ENCODE measurements at places on chromosomes 16 and 17. TPM values are rescaled to one million over a fixed set of nuclear protein-coding genes. Genes with fewer than 3 reads are reported as not detected.

Gene COPZ2
- total RNA-seq: 3.6 TPM

Gene TBC1D3E
- not detected for total RNA-seq

Gene LAT
- total RNA-seq: 171 TPM

Gene ABCA8
- total RNA-seq: not detected

Gene TSPAN10
- 0.56 TPM for total RNA-seq

Gene ELMO3
- total RNA-seq: 4.0 TPM

GRCh38 chr17:40338058-40338457 is 26.5 kb downstream of the GJD3 start:
- DNase-seq: no peak

DNA sequence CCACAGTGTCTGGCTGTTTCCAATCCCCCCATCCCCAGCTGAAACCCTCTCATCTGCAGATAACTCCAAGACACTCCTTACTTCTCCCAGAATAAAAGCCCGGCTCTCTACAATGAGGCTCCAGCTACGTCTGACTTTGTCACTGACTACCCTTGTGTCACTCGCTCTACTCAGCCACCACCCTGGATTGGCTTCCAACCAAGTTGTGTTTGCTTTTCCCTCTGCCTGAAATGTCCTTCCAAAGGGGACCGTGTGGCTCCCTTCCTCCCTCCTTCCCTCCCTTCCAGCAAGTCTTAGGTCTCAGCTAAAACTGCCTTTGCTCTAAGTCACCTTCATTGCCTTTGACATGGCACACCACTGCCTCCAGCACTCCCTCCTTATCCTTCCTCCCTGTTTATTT is 42.8 kb downstream of the CDH1 start:
- DNase-seq: no peak

- no peak for DNase-seq
Observed at GRCh38 chr16:53291757-53292392, 142.4 kb upstream of the RBL2 start.

GRCh38 chr17:6420173-6420641 is 14.7 kb downstream of the AIPL1 start:
- no peak for DNase-seq

DNA sequence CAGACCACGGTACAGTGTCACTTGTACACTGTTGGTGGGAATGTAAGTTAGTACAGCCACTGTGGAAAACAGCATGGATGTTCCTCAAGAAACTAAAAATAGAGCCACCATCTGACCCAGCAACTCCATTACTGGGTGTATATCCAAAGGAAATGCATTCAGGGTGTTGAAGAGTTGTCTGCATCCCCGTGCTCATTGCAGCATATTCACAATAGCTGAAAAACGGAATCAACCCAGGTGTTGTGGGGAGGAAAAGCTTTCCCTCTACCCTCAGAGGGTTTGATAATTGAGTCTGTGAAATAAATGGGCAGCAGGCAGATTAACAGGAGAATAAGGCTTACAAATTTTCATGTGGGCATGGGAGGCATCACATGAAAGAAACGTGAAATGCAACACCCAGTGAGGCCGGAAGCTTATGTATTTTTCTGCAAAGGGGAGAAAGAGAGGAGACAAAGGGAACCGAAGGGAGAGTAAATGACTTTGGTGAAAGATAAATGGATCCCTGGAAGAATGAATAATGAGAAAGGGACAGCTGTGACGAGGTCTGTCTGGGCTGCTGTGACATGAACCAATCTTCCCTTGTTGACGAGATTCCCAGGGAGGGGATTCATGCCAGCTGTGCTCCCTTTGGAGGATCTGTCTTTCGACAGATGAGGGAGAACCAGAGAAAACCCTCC is 106.2 kb downstream of the KCNJ12 start:
- no peak for DNase-seq

DNA sequence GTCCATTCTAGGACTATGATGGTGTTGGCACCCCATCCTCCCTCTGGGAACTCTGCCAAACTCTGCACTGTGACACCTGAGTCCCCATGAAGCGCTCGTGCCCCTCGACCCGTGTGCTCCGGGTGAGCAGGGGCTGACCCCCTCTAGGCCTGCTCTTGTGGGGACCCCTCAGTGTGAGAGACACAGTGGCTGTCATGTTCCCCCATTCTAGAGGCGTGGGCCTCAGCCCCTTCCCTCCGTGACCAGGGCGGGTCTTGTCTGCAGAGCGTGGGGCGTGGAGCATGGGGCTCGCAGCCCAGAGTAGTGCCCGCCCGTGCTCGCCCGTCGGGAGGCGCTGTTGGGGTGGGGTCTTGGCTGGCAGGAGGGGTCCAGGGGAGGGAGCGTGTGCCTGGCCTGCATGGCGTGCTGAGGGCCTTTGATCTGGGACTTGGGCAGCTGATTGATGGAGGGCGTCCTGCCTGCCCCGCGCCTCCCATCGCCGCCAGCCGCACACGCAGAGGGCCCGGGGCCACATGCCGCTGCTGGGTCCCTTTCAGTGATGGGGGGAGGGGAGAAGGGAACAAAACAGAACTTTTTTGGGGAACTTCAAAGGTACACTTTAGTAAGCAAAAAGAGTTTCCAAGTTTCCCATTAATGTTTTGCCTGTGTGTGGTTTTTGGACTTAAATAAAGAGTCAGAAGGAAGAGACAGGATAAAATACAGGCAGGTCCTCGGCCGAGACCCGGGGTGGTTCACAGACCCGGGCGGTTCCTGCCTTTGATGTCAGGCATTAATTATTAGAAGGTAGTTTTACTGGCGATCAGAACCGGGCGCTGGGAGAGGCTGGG is 22.5 kb downstream of the CENPX start:
- DNase-seq: no peak

DNA sequence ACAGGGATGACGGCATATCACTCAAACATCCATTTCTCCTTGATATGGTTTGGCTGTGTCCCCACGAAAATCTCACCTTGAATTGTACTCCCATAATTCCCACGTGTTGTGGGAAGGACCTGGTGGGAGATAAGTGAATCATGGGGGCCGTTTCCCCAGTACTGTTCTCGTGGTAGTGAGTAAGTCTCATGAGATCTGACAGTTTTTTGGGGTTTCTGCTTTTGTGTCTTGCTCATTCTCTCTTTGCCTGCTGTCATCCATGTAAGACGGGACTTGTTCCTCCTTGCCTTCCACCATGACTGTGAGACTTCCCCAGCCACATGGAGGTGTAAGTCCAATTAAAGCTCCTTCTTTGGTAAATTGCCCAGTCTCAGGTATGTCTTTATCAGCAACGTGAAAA is 30.3 kb downstream of the TRAP1 start:
- no peak for DNase-seq

DNA sequence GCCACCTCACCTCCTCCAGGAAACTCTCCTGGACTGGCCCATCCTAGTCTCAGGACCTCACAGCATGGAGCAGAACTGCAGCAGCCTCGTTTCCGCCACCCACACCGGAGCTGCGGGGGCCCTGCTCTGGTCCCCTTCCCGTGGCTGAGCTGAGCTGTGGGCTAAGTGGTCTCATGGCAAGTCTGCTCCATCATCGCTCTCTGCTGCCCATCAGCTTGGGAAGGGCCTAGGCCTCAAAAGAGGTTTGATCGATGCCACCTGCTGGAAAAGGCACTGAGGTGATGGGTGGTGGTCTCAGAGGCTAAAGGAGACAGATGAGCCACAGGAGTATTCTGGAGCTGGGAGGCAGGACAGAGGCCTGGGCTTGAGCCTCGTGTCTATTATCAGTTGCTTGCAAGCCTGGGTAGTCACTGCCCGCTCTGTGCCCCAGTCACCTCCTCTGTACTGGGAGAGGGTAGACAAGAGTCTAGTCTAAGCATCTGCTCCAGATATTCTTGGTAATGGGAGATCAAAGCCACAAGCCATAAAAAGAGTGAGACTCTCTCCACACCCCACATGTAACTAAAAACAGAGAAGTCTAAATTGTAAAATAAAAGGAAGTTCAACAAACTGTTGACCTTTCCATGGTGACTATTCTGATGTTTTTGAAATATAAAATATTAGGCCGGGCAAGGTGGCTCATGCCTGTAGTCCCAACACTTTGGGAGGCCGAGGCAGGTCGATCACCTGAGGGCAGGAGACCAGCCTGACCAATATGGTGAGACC is 1.6 kb downstream of the ITGAE start:
- no peak for DNase-seq

- no peak for DNase-seq
Observed at GRCh38 chr17:76704805-76705204, 6.0 kb downstream of the MXRA7 start.

GRCh38 chr17:77423589-77424451 is 283.1 kb downstream of the SEC14L1 start:
- DNase-seq: no peak

DNA sequence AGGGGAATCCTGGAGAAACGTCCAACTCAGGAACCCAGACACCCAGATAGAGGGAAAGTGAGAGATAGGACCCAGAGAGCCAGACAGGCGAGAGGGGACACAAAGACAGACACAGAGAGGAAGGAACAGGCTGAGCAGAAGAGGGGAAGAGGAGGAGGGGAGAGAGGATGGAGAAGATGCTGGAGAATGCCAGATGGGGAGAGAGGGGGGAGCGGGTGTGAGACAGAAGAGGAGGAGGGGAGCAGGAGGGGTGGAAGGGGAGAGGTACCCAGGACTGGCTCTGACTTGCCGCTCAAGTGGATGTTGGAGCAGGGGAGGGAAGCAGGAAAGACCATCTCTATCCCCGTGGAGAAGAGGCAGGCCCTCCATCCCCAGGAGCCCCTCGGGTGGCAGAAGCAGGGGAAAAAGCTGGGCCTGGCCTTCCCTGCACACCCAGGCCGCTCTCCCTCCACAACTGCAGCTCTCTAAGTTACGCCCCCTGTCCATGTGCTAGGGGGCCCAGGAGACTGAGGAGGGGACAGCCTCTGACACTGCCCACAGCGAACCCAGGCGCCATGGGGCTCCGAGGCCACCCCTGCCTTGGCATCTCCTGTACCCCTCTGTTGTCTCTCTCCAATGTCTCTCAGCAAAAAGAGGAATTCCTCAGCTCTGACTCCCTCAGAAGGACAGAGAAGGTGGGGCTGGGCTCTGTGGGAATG is 4.8 kb downstream of the PPP1R9B start:
- no peak for DNase-seq

DNA sequence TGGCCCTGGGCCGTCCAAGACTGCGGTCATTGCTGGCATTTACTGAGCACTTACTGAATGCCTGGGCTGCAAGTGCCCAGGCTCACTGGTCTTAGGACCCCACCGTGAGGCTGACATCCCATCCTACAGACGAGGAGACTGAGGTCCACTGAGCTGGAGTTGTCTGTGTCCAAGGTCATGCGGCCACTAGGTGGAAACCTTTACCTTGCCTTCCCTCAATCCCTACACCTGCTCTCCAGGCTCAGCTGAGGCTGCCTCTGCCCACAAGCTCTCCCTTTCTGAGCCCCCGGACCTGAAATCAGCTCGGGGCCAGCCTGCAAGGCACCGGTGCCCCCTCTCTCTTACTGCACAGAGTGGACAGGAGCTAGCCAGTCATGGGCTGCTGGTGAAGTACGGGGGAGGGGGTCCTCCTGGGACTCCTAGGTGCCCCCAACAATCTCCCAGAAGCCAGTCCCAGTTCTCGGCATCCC is 1.5 kb downstream of the CASKIN1 start:
- peak; percentile 52 for DNase-seq

DNA sequence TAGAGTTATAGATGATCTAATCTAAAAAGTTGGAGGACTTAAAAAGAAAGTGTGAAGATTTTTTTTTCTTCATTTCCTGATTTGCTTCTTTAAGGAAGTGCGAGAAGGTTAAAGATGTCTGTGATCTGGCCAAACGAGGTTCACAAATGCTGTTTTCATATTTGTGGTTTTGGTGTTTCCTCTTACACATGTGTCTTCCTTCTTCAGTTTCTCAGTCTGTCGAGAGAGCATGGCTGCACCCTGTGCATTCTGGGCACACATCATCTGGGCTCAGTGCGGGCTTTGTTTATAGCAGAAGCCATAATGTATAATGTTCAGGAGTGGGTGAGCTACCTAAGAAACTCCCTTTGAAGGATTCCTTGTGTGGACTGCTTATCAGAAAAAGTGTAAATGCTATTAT is 260.4 kb upstream of the TBX2 start:
- peak; percentile 14 for DNase-seq

- no peak for DNase-seq
Observed at GRCh38 chr17:50534222-50534978, 1.9 kb downstream of the EPN3 start.

GRCh38 chr17:66950886-66951604 is 13.5 kb upstream of the CACNG4 start:
- DNase-seq: no peak

GRCh38 chr17:35841505-35841904 is 27.2 kb downstream of the HEATR9 start:
- DNase-seq: no peak

DNA sequence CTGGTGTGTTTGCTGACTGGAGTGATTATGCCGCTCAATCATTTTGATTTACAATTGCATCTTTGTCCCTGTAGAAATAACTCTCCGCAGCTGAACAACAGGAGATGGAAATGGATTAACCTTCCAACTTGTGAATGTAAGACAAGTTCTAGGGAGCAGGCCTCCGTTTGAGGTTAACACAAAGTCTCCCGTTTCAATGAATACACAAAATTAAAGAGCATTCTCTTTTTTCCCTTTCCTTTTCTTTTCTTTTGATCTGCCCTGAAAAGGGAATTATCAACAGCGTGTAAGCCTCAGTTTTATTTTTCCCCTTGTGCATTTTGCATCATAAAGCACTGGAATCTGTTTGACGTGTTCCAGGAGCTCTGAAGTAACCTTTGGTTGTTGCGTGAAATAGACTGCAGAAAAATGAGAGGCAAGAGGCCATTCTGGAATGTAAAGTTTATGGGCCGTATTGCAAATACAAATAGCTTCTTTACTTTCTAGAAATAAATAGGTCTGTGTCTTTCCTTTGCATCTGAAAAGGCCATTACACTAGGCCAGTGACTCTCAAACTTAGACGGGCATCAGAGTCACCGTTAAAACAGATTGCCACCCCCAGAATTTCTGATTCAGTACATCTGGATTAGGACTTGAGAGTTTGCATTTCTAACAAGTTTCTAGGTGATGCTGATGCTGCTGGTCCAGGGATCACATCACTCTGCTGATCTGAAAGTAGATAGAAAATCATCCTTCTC is 164.7 kb downstream of the ZNF18 start:
- DNase-seq: no peak

DNA sequence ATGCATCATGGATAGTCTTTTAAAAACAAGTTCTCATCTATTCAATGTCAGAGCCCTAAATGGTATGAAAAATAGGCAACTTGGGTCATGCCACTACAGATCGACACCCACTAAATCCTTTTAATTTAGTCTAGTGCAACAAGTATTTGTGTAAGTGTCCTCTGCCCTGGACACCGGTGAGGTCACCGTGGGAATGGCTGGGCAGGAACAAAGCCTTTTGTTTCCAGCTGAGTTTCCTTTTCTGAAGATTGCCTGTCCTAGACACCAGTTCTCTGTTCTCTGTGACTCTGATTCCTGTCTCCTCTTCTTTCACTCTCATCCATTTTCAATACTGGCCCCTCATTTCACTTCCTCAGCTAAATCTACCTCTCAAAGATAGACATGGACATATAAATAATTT is 446.5 kb downstream of the MAF start:
- DNase-seq: no peak
